ENCODE measurements at places on chromosomes 5 and 9.
A peak's percentile ranks its signal among the peaks of the same experiment; 100 is the strongest.

DNA sequence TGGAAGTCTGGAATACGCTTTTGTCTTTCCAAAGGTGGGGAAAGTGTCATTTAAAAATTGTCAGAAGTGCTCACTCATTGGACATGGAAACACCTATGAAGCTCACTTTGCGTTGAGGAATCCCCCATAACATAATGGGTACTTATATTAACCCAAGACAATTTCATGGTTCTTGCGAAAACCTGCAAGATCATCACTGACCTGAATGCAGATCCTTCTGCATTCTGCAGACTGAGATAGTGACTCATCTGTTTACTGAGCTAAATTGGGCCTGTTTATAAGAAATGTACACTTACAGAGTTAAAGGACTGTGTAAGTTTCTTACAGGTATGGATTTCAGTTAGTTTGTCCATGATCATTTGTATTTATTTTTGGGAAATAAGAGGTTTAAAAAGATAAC is 153.0 kb downstream of the HMHB1 start:
- no peak for DNase-seq

DNA sequence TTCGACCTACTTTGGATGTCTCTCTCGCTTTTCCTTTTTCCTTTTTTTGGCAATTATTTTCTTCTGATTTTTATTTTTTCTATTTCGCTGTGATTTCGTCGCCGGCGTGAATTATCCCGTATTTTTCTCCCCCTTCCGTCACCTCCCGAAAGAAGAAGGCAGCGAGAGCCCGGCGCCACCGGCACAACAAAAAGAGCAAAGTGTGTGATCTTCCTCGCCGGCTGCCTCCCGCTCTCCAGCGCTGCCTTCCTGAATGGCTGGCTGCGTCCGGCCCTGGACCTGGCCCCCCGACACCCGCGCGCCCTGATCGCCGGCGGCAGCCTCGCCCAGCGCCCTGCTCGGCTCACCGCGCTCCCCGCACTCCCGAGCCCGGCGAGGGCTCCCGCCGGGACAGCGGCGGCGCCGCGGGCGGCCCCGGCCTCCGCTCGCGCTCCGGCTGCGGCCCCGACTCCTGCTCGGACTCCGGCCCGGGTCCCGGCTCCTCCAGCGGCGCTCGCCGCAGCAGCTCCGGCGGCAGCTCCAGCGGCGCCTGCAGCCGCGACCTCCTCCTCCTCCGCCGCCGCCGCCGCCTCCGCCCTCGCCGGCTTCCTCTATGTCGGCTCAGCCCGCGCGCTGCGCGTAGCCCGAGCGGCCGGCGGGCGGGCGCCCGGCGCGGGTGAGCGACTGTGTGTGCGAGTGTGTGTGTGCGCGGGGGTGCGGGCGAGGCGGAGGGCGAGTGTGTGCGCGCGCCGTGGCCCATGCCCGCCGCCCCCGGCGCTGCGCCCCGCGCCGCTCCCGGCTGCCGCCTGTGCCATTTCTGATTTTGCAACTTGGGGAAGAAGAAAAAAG is 960 bp downstream of the NR2F1 start:
- peak; percentile 73 for DNase-seq

- DNase-seq = no peak
Observed at GRCh38 chr9:132708769-132709430, 38.6 kb downstream of the GTF3C4 start.

DNA sequence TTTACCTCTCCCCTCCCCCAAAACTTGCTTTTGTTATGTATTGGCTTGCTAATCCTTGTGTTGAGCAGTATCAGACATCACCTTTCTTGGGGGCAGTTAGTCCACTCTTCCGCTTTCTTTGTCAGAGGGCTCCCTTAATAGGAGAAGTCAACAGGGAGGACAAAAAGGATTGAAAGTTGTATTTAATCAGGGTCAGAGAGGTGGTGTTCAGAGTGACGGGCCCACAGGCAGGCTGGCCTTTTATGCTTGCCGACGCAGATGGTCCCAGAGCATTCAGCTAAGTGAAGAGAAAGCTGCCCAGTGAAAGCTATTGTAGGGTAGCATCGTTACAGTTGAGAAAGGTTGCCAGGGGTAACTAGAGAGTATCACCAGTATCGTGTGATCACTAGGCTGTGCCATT is 131.1 kb downstream of the ZCCHC7 start:
- no peak for DNase-seq

GRCh38 chr5:145484158-145484557 is 351.0 kb downstream of the PRELID2 start:
- peak; percentile 77 for DNase-seq

DNA sequence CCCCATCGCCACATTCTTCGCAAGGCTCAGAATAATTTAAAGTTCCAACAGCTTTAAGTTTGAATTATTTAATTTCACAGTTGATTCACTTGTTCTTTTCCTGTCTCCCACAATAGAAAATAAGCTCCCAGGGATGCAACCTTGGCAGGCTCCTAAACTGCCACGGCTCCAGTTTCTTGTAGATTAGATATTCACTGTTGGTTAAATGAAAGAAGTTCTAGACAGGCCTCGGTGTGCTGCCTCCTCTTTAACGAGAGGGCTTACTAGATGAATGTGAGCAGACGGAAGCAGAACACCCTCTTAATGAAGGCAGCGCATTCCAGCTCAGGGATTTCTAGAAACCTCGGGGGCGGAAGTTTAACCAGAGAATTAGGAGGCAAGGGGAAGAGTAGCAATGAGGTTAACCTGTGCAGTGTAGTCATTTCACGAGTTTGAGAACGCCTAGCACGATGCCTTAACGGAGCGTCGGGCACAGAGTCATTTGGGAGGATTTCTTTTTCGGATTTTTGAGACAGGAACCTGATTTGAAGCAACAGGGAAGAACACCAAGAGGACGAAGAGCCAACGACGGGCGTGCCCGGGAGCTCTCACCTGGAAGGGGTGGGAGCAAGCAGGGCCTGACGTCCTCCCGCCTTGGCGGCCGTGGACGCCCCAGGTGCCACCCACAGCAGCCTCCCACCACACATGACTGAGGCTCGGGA is 637 bp upstream of the SMC5 start:
- DNase-seq = peak; percentile 61

GRCh38 chr9:131194762-131195161 is 69.4 kb downstream of the NUP214 start:
- no peak for DNase-seq

DNA sequence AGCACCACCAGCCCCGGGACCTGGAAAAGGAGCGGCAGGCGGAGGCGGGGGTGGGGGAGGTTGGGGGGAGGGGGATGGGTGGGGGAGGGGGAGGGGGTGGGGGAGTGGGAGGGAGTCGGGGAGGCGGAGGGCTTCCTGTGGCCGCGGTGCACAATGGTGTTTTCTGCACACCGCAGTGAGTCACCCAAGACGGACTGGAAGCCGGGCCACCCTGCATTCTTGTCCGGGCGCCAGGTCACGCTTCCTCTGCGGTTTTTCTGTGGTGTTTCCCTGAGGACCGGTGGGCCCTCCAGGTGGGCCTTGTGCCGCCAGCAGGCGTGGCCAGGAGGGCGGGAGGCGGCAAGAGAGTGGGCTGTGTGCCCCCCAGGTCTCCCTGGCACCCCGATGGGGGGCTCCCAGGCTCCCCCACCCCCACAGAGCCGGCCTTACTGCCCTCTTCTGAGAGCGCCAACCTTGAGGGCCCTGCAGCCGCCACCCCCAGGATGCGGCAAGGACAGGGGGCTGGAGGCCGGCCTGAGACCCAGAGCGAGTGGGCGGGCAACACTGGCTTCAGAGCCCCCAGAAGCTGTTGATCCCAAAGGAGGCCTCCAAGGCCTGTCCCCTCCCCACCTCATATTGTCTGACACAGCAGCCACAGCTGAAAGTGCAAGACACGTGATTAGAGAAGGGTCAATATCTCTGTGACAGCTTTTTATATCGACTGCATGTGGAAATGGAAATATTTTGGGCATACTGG is 11.1 kb downstream of the EXD3 start:
- peak; percentile 92 for DNase-seq

GRCh38 chr5:9239626-9240025 is 306.2 kb downstream of the SEMA5A start:
- peak; percentile 30 for DNase-seq

GRCh38 chr5:55306641-55307382 is 682 bp downstream of the DHX29 start:
- DNase-seq = peak; percentile 23

DNA sequence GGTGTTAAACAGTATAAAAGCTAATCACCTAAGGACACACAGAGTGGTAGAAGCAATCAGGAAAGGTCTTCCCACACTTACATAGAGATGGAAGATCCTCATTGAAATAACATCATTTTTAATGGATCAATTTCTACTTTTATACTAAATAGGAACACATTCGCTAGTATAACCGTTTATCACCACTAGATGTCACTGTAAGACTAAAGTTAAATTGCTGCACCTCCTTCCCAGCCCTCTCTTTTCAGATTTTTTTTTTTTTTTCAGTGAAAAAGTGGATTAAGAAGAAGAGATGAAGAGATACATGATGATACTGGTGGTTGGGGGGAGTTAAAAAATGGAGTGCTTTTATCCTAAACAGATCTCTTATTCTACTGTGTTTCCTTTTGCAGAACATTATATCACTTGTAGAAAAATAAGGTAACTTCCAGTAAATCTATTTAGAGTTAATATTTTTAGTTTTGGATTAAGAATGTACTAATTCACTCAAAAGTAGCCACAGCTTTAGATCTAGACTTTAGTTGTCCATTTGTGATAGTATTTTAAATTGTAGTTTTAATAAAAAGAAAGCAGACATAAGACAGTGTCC is 116.9 kb upstream of the ARRDC3 start:
- DNase-seq = peak; percentile 52

DNA sequence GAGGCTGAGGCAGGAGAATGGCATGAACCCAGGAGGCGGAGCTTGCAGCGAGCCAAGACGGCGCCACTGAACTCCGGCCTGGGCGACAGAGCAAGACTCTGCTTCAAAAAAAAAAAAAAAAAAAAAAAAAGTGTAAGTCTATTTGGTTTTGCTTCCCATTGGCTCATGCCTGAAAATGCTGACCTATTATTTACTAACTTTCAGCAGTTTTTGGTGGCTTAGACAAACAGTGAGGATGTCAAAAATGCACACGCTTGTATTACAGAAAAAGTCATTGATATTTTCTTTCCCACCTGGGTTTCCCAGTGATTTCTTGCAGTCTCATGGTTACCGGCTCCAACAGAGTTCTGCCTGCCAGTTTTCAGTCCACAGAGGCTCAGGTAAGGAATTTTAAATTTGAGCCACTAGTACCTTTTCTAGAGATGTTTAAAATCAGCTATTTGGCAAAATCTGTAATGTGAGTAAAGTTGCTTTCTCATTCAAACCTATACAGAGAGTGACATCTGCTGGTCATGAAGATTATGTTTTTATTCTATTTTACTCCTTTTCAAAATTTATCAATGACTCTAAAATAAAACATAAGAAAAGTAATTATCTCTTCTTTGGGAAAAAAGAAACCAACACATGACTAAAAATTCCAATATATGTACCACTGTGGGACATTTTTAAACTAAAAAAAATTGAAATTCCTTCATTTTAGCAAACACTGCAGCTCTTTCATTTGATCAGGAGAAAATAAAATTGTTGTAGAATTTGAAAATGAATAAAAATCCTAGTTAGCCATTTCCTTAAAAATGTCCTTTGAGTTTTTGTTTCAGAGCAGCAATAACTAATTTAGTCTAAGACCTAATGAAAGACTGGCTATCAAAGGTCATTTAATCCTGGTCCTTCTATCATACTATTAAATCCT is 8.8 kb downstream of the FAM200C start:
- peak; percentile 21 for DNase-seq

- DNase-seq = no peak
Observed at GRCh38 chr5:31824869-31825517, 186.1 kb downstream of the PDZD2 start.
